Stimulated activated CD4-positive, alpha-beta T cell treated with anti-CD3 and anti-CD28 coated beads, Interleukin-4, amount 100 ng/mL, for 1 hour (primary cell): ENCODE measurements at places on chromosomes 11 and 22.

GRCh38 chr11:33773404-33773986 lies 825 bp downstream of the FBXO3 start:
- peak; percentile 16 for DNase-seq

GRCh38 chr11:62315431-62315830 lies 16.6 kb upstream of the SCGB1D4 start:
- DNase-seq: no peak

GRCh38 chr11:102368472-102368871 lies 21.5 kb downstream of the BIRC2 start:
- no peak for DNase-seq

GRCh38 chr22:47053726-47054141 lies 291.3 kb downstream of the TBC1D22A start:
- no peak for DNase-seq

DNA sequence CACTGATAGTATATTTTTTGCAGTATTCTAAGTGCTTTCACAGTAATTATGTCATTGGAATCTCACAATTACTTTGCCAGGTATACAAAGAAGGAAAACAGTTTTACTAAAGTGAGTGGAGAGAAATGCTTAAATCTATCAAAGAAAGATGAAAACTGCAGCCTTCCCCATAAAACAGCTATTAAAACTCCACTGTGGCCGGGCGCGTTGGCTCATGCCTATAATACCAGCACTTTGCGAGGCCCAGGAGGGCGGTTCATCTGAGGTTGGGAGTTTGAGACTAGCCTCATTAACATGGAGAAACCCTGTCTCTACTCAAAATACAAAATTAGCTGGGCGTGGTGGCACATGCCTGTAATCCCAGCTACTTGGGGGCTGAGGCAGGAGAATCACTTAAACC lies 19.1 kb downstream of the OR51E1 start:
- no peak for DNase-seq
